ENCODE measurements at places on chromosomes 6 and 20. TPM values are rescaled to one million over a fixed set of nuclear protein-coding genes. Genes with fewer than 3 reads are reported as not detected.
A peak's percentile ranks its signal among the peaks of the same experiment; 100 is the strongest.

GRCh38 chr6:128821116-128821515, 61.8 kb upstream of the LAMA2 start:
- DNase-seq = no peak

DNA sequence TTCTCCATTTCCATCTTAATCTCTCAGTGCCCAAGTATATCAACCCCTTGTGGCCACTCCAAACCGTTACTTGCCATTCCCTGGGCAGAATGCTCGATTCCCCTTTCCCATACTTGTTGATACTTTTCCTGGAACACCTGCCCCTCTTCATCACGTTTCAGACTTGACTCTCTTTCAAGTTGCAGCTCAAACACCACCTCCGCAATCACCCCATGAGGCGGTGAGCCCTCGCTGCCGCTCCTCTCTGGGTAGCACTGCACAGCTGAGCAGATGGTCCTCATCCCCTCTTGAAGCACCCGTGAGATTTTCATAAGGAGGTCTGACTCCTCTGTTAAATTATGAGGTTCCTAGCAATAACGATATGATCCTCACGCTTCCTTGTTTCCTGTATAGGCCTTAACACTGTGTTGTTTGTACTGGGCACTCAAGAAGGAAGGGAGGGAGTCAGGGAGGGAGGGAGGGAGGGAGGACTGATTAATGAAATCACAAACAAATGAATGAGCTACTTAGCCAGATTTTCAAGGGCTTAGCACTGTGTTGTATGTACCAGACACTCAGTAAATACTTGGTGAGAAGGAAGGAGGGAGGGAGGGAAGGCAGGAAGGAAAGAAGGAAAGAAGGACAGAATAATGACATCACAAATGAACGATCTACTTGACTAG, 8.0 kb upstream of the UQCC2 start:
- DNase-seq = no peak

- no peak for DNase-seq
Measured at GRCh38 chr20:47708953-47709833, 76.1 kb downstream of the SULF2 start.

- DNase-seq = no peak
Measured at GRCh38 chr6:167676000-167676665, 150.6 kb upstream of the AFDN start.

- DNase-seq = no peak
Measured at GRCh38 chr6:159969204-159969912, 476 bp downstream of the IGF2R start.

- no peak for DNase-seq
Measured at GRCh38 chr20:16205507-16205906, 367.7 kb downstream of the KIF16B start.

DNA sequence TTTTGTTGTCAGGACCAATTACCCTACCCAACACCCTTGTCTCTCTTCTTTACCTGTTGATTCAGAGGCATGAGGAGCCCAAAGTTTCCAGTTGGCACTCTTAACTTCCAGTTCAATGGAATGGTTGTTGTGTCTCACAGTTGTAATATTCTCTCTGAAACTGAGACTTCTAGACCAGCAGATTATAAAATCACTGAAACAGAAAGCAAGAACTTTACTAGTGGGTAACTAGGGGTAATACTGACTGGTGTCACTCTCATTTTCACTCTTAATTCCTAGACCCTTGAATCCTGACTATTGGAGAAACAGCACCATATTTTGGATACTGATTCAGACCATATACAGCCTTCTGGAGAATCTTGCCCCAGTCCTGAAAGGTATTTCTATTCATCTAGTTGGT, 140.2 kb upstream of the MMS22L start:
- DNase-seq = no peak

DNA sequence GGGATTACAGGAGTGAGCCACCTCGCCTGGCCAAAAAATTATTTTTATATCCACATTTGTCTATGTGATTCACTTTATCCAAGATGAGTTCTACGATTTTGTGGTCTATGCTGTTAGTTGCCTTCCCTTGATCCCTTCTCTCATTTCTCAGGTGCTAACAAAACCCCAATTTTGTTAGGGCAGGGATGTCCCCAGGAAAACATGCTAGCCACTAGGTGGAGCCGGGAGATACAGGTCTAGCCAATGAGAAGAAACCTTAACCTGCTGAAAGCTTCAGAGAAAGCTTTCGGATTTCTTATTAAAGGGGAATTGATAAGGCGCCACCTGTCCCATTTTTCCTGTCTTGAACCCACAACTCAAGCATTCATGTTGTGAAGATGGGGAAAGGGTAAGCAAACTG, 167.4 kb upstream of the OLIG3 start:
- DNase-seq = peak; percentile 20

- no peak for DNase-seq
Measured at GRCh38 chr6:63278916-63279315, 40.9 kb downstream of the LGSN start.

DNA sequence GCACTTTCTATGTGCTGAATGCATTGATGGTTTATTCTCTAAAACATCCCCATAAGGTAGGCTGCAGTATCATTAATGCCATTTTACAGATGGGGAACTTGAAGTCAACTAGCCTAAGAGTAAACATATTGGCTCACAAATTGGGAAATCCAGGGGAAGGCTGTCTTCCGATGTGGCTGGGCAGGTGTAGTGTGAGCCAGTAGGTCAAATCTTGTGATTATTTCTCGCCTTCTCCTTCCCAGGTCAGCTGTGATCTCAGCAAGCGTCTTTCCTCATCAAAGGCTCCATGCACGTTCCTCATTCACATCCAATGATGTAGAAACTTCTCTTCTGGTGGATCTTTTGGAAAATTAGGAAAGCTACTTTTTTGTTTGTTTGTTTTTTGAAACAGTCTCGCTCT, 94.1 kb upstream of the SHLD1 start:
- no peak for DNase-seq

GRCh38 chr6:148743476-148743875, 3.4 kb upstream of the UST start:
- DNase-seq = no peak

DNA sequence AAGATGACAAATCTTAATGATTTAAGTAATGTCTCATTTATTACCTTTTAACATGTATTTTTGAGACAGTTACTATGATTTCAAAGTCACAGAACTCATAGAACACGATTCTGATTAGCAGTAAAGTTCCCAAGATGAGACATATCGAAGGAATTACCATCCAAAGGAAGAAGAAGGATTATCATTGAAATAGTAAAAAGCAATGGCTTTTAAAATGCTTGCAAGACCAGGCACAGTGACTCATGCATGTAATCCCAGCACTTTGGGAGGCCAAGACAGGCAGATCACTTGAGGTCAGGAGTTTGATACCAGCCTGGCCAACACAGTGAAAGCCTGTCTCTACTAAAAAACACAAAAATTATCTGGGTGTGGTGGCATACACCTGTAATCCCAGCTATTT, 219.2 kb downstream of the KHDC1L start:
- no peak for DNase-seq

DNA sequence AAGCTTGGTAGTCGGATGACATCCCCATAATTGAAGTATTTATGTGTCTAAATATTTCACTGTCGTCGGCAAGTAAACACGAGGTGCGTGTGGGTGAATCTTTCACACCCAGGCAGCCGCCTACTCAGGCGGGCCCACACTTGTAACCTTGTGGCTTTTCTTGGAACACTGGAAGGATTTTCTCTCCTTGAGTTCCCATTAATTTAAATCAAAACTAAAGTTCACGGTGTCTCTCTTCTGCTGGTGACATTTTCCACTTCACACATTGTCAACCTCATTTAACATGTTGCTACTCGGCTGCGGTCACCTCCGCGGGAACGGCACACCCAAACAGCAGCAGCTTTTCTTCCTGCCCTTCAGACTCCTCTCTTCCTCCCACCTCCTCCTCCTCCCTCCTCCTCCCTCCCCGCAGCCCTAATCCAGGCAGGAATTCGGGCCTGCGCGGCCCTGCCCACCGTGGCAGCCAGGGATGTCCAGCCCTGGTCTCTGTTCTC, 336.6 kb downstream of the QKI start:
- no peak for DNase-seq

GRCh38 chr20:13262671-13263360, 41.7 kb downstream of the ISM1 start:
- DNase-seq = no peak

DNA sequence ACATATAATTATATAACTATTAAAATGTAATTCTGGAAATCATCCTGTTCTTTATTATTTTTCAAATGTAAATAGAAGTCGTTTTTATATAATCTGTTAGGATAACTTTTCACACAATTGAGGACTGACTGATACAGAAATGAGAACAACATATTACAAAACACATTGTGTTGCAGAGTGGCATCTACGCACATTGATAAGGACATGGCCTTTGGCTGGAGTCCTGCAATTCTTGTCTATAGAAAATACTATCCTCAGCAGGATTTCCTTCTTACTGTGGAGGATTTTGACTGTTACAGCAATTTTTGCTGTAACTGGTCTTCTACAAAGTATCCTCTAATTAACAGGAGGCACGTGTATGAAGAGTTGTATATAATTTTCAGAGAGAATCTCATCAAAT, 19.8 kb downstream of the SH3BGRL2 start:
- no peak for DNase-seq

- no peak for DNase-seq
Measured at GRCh38 chr20:62050166-62051120, 15.2 kb downstream of the TAF4 start.

DNA sequence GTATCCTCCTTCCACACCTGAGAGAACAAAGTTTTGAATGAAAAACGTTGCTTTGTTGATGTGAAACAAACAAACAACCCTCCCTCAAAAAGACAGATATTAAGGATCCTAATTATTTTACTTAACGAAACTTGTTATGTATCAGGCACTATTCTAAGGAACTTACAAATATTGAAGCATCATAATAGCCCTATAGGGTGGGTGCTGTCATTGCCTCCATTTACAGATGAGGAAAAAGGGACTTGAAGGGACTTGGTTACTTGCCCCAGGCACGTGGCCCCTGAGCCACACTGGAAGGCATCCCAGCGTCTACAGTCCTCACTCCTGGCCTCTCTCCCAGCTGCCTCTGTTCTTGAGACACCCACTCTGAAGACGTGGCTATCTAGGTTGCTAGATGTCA, 20.2 kb upstream of the OLIG3 start:
- no peak for DNase-seq

DNA sequence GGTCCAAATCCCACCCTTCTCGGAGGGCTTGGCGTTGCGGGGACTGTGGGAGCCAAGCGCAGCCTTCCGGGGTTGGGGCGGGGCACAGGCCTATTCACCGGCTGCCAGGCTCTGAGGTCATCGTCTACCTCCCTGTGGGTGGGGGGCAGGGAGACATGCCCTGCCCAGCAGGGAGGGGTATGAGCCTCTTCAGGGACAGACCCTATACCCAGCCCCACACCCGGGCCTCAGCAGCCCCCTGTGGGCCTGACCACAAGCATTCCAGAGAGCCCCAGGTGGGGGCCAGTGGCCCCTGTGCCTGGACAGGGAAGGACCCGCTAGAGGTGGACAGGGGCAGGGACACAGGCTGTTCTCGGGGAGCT, 11.6 kb downstream of the LAMA5 start:
- no peak for DNase-seq

- DNase-seq = no peak
Measured at GRCh38 chr20:62598761-62599194, 43.5 kb upstream of the SLCO4A1 start.

DNA sequence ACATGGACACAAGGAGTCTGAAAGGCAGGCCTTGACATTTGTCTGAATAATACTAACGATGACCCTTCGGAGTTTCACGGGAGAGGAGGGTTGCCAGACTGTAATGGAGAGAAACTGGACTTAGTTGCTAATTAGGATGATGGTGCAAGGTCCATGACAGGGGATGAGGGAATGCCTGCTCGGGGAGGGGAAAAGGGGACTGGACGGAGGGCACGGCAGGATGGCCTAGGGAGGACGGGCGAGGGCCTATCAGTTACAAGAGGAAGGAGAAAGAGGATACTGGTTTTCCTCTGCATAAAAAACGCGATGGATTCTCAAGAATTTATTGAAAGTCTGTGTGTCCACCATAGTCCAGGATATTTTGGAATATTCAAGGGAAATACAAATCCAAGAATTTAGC, 42.7 kb downstream of the IRAK1BP1 start:
- no peak for DNase-seq

GRCh38 chr6:156691018-156691417, 86.2 kb upstream of the ARID1B start:
- DNase-seq = no peak

- DNase-seq = no peak
Measured at GRCh38 chr20:38132910-38133501, 32.1 kb downstream of the TGM2 start.

- no peak for DNase-seq
Measured at GRCh38 chr6:24501914-24502313, 7.1 kb downstream of the ALDH5A1 start.

THEMIS gene
- total RNA-seq = 39.9 TPM

KIAA1755 gene
- not detected for total RNA-seq

EEF1A2 gene
- total RNA-seq = 0.20 TPM

NRSN1 gene
- total RNA-seq = not detected

SLC4A11 gene
- total RNA-seq = 3.1 TPM

BHLHE23 gene
- not detected for total RNA-seq
